Activated T-cell treated with anti-CD3 and anti-CD28 coated beads, Interleukin-2, amount 50 U/mL, for 4 hours (primary cell): ENCODE measurements at places on chromosomes 11 and 22. TPM values are rescaled to one million over a fixed set of nuclear protein-coding genes. Genes with fewer than 3 reads are reported as not detected.

GRCh38 chr11:103114836-103115235 lies 5.6 kb downstream of the DYNC2H1 start:
- DNase-seq, result no peak

GRCh38 chr11:94719876-94720275 lies 48.3 kb upstream of the AMOTL1 start:
- DNase-seq, result no peak

GRCh38 chr11:90204832-90205646 lies 17.8 kb downstream of the CHORDC1 start:
- DNase-seq, result no peak

DNA sequence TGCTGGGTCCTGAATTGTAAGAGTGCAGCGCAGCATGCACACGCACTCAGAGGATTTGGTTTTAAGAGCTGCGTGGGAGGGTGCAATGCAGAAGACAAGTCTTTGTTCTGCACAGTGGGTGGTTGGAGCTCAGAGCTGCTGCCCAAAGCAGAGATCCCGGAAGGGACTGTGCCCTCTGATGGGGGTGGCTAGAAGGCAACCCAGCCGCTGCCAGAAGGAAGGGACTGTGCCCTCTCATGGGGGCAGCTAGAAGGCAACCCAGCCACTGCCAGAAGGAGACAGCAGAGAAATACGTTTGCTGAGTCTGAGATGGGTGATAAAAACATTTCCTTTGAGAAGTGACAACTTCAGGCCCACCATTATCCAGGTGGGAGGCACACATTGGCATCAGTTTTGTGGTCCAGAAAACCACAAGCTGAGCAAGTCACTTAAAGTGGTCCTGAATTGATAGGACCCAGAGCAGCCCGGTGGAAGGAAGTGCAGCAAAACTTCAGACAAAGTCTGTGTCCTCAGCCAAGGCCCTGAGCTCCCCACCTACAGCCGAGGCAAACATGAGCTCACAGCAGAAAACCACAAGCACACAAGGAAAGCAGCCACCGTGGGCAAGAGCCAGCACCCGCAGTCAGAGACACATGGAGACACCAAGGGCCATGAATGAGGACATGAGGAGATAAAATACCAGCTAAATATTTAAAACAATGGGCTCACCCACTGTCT lies 4.3 kb downstream of the KRTAP5-6 start:
- DNase-seq, result no peak

DNA sequence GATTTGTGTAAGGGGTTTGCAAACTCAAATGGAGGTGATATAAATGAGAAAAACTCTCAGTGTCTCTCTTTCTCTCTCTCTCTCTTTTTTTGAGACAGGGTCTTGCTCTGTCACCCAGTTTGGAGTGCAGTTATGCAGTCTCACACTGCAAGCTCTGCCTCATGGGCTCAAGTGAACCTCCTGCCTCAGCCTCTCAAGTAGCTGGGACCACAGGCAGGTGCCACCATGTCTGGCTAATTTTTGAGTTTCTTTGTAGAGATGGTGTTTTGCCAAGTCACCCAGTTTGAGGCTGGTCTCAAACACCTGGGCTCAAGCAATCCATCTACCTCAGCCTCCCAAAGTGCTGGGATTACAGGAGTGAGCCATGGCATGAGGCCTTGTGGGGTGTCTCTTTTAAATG lies 2.9 kb downstream of the BIRC3 start:
- DNase-seq, result no peak

- DNase-seq, result no peak
Measured at GRCh38 chr22:44132724-44133123, 48.0 kb upstream of the PARVG start.

DNA sequence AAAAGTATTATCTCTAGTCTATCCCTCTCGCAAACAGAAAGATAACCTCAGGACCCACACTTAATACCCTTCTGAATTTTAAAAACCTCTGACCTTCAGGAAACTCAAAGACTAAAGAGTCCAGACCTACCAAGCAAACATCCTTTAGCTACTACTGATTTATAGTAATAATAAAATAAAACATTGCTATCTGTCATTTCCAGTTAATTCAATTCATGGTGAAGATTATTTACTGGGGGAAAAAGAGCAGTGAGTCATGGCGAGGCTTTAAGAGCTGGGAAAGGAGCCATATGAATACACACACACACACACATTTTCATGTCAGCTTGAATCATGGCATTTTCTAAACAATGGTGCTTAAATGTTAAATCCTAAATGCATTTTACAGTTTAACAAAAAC lies 87.1 kb downstream of the FAM76B start:
- DNase-seq, result no peak

CRELD2 gene
- total RNA-seq, result 62.8 TPM

SHANK3 gene
- total RNA-seq, result 0.05 TPM

GRCh38 chr11:59463190-59463641 lies 6.5 kb downstream of the OR4D6 start:
- DNase-seq, result no peak

DNA sequence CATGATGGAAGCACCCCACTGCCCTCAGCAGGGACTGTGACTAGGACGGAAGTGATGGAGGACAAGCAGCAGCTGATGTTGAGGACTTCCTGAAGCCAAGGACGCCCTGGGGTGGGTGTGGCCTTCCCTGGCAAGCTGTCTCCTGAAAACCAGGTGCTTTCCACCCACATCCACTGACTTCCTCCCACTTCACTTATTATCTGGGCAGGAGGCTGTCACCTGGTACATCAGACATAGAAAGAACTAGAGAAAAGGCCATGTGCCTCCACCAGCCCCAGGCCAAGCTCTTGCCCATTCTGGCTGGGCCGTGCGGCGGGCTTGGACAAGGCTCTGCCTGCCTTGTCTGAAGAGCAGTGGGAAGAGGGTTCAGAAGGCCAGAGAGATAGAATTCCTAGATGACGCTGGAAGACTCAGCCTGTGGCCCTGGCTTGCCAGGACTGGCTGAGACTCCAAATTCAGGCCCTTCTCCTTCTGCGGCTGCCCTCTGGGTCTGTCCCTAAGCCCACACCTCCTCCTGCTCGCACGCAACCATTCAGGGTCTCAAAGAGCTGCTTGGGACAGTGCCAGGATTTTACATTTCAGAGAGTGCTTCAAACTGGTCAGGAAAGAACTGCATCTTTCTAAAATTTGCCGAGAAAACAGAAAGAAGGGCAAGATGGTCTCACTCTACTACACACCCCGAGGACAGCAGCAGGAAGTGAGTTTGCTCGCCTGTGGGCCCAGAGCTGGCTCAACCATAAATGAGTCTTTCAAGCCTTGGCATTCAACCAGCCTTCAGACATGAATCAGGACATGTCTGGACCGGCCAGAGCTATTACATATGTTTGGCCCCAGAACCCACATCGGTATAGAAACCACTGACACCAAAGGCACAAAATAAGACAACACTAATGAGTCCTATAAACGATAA lies 13.3 kb downstream of the ARHGAP1 start:
- no peak for DNase-seq

GRCh38 chr11:111049131-111049530 lies 196.4 kb upstream of the POU2AF2 start:
- no peak for DNase-seq
